ENCODE measurements at places on chromosomes 2 and 18.

- DNase-seq: peak; percentile 31
Measured at GRCh38 chr18:5057386-5058348, 139.4 kb downstream of the AKAIN1 start.

GRCh38 chr2:228181098-228182019, at the start of gene SPHKAP:
TSS of gene SPHKAP (minus strand) at chr2:228181687. CDS start at chr2:228181598, 89 bp downstream.
- DNase-seq: no peak

DNA sequence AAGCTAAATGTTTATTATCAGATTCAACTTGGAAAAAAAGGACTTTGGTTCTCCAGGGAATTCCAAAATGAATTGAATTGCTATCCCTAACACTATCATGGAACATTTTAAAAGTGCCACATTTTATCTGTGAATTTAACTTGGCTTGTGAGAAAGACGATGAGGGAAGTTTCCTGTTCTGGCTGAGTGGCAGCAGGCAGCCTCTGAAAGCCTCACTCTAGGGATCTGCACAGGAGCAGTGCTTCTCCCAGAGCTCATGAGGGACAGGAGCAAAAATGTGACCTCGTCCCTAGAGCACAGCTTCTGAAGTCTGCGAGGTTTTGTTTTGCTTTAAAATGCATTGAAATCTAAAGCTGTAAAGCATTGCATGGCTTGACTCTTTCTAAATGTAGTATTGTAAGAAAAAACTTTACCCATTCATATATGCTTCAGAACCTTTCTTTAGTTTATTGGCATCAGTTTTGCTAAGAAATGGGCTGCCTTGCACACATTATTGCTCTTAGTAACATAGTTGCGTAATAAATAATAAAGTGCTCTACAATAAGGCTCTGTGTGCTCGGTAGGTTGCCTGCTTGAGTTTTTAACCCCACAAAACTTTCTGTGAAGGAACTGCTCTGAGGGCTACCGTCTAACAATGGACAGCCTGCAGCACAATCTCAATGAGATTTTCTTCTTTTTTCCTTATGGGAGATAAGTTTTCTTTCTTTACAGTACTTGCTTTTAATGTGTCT, 136.2 kb upstream of the CDCA7 start:
- DNase-seq: no peak

- no peak for DNase-seq
Measured at GRCh38 chr2:127125821-127126220, 18.9 kb upstream of the BIN1 start.

DNA sequence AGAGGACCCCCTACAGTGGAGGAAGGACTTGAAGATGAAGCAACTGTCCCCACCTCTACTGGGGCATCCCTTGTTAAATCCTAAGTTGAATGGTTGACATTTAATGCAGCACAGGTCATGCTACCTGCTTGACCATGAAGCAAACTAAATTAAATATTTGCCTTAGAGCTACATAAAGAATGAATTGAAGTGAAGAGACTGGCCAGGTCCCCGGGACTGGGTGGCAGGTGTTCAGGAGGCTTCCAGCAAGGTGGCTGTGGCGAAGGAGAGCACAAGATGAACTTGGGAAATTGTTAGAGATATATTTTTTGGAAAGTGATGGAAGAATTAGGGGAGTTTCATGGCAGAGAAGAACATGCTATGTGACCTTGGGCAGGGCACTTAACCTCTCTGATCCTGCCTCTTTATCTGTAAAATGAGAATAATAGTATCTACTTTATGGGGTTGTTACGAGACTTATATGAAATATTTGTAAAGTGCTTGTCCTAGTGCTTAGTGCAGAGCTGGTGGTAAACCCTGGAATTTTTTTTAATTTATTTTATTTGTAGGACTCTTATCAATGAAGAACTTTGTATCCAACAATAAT, 37.3 kb downstream of the EFR3B start:
- DNase-seq: no peak

- peak; percentile 37 for DNase-seq
Measured at GRCh38 chr2:15943378-15944280, 3.3 kb downstream of the MYCN start.

- no peak for DNase-seq
Measured at GRCh38 chr18:42641996-42642395, 473.5 kb downstream of the RIT2 start.

DNA sequence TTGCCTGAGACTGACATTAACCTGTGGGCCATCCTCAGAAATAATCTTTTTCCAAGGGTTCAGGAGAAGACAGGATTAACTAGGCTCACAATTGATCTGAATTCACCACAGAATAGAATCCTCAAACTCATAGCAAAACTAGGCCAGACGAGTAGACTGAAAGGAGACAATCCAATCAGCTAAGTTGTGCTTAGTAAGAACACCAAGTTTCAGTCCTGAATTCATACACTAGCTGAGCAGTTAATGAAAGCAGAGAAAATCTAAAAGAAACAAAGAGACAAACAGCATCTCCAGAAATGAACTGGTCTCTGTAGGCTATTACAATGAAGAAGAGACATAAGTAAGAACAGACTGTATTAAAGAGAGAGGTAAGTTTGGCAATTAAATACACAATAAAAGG, 89.5 kb downstream of the GORASP2 start:
- DNase-seq: no peak

DNA sequence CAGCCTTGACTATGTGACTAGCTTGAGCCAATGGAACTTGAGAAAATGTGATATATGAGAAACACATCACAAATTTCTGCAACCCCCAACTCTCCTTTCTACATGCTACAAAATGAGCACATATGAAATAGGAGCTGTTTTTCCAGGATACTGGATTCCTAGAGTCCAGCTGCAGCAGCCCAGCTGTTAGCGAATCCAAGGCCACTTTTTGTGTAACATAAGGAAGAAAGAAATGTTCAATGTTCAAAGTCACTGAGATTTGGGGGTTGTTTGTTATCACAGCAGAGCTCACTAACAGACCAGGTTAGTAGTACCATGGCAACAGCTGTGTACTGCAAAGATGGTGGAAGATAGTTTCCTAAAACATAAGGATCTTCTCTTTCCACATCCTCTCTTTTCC, 12.6 kb upstream of the COL6A3 start:
- DNase-seq: no peak

DNA sequence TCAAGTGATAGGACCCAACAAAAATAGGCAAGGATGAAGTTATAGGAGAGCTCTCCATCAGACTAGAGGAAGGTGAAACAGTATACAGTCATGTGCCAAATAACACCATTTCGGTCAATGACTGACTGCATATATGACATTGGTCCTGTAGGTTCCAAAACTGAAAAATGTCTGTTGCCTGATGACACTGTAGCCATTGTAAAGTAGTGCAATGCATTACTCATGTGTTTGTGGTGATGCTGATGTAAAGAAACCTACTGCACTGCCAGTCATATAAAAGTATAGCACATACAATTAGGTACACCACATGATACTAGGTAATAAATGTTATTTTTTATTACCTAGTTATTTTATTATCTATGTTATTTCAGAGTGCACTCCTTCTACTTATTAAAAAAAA, 147.9 kb downstream of the GREB1L start:
- DNase-seq: no peak

GRCh38 chr2:96934831-96935540, 51.4 kb downstream of the FAM178B start:
- no peak for DNase-seq

DNA sequence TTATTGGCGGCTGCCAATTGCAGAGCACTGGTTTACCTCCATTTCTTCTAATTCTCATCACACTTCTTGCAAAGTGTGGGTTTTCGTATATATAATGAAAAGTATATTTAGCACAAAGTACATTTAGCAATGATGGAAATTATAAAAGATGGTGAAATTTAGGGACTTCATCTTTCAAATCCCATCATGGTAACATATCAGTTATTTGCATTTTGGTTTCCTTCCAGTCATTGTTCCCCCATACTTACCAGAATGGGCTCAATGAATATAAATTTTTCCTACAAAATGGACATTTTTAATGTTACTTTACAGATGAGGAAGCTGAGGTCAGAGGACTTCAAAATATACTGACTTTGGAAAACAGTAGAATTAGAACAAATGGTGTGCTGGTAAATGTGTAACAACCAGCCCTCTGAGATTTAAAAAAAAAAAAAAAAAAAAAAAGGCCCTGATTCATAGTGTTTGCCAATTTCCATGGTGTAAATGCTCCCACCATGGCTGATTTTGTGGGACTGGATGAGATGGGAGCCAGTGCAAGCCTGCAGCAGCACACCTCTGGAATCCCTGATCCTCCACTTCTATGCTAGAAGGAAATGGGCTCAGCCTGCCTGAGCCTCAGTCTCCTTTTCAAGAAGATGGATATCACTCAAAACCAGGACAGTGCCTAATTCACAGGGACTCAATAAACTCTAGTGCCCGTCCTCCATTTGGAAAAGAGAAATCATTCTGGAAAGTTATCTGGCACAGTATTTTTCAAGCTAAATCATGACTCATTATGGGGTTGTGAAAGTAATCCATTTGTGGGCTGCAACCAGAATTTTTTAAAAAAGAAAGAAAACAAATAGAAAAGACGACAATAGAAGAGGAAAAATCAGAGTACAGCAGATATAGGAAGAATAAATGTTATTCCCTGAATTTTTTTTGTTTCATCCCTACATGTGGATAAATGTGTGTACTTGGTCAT, 34.0 kb downstream of the LBH start:
- no peak for DNase-seq

Data from RPMI7951 (cell line).